ENCODE measurements at places on chromosomes 6 and 20.

GRCh38 chr6:2865694-2866151 is 24.1 kb upstream of the SERPINB1 start:
- no peak for DNase-seq

DNA sequence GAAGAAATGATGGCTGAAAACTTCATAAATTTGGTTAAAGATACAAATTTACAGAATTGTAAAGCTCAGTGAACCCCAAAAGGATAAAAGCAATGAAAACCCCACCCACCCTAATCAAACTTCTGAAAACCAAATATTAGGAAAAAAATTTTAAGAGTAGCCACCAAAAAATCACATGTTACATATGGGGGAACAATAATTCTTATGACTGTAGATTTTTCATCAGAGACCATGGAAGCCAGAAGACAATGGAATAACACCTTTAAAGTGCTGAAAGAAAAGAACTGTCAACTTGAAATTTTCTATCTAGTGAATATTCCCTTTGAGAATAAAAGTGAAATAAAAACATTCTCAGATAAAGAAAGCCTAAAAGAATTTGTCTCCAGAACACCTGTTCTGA is 24.4 kb downstream of the PROCR start:
- no peak for DNase-seq

DNA sequence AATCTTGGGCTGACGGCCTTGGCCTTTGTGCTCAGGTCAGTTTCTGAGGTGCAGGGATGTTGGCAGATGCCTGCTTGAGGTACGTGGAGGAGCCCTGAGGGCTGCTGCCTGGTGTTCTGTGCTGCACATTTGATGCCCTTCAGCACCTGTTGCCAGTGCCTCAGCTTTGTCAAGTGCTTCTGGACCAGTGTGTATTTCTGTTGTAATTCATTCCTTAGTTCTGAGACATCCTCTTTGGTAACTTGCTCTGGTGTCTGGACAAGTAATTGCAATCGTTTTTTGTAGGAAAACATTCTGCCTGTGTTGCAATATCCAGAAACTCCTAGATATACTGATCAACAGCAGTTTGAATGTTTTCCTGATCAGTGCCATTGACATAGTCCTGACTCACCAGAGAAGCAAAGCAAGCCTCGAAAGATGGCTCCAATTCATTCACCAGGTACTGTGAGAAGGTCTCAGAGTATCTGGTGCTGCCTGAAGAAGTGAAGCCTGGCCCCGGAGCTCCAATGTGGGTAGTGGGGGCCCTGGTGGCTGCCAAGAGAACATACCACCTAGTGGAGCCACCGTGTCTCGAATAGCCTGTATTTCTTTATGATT is 26.7 kb downstream of the ZNF337 start:
- peak; percentile 57 for DNase-seq

- no peak for DNase-seq
Measured at GRCh38 chr6:154503658-154504057, 6.8 kb downstream of the CNKSR3 start.

DNA sequence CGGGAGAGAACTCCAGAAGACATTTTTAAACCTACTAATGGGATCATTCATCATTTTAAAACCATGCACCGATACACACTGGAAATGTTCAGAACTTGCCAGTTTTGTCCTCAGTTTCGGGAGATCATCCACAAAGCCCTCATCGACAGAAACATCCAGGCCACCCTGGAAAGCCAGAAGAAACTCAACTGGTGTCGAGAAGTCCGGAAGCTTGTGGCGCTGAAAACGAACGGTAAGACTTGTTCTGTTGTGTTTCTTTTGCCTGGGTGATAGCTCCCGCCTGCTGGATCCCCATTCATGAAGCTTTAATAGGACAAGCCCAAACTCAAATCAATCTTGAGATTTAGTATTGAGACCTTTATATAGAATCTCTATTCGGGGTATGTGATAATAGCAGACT is 4.2 kb downstream of the TNFAIP3 start:
- DNase-seq: no peak

DNA sequence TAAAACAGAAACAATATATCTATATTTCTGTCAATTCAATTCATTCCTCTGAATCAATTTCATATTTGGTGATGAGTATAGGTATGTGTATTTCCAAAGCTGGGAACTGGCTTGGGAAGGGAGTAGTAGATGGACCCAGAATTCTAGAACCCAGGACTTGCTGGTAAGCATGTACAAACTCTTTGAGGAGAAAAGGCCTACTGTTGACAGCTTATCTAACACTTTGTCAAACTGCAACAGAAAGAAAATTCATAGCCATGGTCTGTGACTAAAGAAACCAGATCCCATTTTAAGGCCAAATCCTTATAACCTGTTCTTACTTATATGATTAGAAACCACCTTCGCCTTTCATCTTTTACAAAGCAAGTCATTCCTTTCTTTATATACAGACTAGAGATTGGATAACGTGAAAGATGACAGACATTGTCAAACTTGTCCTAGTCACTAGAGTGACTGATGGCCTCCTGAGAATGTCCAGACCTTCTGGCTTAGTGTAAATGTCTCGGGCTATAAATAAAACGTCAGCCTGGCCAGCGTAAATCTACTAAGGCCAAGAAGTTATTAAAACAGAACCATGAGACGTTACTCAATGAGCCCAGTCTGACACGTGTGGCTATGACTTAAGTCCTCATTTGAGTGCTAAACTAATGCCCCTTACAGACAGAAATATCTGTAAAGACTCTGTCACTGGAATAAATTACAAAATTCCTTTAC is 152.3 kb downstream of the ALDH8A1 start:
- DNase-seq: no peak

- DNase-seq: no peak
Measured at GRCh38 chr20:45828589-45828988, 1.5 kb upstream of the TNNC2 start.

DNA sequence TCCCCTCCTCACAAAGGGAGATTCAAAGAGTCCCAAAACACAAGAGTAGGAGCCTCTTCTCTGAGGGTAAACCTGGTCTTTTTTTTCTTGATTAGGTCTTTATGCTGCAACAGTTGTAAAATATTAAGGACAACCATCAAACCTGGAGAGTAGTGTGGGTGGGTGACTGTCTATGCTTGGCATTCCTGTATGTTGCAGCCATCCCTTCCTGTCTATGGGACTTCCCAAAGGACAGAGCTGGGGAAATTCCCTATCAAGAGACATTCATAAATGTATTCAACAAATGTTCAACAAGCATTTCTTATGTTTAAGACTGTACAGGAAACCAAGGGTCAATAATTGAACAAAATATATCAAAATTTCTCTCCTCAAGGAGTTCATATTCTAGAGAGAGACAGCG is 5.5 kb downstream of the BTN2A2 start:
- DNase-seq: no peak

Data from H9 (cell line).